ENCODE measurements at places on chromosomes 13 and 19.

- no peak for DNase-seq
These were observed 24.1 kb downstream of the KLF5 start for GRCh38 chr13:73082895-73083294.

DNA sequence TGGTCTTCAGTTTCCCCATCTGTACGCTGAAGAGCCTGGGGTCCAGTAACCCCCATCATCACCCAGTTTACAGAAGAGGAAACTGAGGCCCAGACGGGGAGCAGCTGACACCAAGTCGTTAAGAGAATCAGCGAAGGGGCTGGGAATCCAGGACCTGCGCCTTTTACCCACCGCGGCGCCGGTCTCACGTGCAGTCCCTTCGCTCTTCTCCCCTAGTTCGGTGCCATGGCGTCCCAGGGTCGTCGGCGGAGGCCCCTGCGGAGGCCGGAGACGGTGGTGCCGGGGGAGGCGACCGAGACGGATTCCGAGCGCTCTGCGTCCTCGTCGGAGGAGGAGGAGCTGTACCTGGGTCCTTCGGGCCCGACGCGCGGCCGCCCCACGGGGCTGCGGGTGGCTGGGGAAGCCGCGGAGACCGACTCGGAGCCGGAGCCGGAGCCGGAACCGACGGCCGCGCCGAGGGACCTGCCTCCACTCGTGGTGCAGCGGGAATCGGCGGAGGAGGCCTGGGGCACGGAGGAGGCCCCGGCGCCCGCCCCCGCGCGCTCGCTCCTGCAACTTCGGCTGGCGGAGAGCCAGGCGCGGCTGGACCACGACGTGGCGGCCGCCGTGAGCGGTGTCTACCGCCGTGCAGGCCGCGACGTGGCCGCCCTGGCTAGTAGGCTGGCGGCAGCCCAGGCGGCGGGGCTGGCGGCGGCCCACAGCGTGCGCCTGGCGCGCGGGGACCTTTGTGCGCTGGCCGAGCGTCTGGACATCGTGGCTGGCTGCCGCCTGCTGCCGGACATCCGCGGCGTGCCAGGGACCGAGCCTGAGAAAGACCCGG lies 698 bp downstream of the BLOC1S3 start:
- peak; percentile 40 for DNase-seq

DNA sequence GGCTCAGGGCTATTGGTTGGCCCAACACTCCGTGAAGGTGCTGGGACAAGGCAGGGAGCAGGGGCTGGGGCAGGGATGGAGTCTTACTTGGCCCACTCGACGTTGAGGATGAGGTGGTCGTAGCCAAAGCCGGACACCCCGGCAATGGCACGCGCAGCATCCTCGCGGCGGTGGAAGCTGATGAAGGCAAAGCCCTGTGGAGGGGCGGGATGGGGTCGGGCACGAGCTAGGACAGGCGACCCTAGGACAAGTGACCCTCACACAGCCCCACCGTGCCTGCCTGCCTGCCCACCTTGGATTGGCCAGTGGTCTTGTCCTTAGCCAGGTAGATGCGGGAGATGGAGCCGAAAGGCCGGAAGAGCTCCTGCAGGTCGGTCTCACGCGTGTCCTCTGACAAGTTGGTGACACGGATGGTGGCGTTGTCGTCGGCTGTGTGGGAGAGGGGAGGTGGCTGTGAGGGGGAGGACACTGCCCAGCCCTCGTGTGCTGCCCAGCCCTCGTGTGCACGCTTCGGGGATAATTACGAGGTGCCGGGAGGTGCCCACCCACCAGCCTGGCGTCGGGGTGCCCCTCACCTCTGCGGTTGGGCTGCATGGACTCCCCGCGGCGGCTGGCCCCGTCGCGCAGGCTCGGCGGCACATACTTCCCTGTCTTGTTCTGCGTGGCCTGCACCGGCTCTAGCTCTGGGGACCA lies 4.0 kb downstream of the P2RY11 start:
- no peak for DNase-seq

DNA sequence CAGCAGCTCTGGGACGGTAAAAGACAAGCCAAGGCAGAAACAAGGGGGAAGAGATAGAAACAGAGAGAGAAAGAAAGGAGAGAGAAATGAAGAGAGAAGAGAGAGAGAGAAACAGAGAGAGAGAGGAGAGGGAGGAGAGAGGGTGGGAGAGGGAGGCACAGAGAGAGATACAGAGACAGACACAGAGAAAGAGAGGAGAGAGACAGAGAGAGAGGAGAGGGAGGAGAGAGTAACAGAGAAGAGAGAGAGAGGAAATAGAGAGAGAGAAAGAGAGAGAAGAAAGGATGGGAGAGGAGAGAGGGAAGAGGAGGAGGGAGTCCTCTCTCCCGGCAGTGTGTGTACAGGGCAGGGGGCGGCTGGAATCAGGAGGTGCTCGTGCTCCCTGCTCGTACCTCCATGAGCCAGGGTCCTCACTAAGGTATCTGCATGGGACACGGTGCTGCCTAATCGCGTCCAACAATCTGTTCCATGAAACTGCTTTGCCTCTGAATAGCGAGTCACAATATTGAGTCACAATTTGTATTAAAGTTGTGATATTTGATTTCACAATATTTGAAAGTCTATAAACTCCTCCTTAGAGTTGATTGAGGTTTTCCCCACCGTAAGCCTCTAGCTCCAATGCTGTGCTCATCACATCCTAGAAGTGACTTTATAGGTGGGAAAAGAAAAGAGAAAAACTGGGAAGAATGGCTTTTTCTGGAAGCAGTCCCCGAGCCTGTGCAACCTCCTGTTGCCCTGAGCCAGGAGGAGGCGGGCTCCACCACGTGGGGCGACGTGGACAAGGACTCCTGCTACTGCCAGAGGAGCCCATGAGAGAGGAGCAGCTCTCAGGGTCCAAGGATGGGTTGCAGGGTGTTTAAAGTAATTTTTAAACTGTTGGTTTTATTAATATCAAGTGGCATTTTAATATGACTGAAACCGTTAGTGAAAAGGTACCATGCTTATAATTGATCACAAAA lies 81.7 kb upstream of the ARHGEF7 start:
- DNase-seq: no peak

DNA sequence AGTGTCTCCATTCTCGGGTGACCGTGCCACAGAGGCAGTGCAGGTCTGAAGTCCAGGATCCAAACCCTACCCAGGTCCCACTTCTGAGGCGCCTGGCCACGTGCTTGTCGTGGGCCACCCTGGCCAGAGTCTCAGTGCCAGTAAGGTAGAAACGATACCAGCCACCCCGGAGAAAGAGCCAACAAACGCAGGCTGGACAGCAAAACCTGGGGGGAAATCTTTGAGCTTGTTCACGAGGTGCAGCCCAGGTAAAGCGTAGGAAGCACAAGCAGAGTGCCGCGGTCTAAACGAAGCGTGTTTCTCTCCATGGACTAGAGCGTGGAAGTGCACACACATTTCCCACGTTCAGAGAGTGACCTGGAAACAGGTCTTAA lies 95.6 kb downstream of the ATP11A start:
- DNase-seq: no peak

GRCh38 chr13:110268061-110268460 lies 38.9 kb downstream of the COL4A1 start:
- no peak for DNase-seq

GRCh38 chr13:113741191-113741668 lies 17.8 kb upstream of the TMEM255B start:
- no peak for DNase-seq

DNA sequence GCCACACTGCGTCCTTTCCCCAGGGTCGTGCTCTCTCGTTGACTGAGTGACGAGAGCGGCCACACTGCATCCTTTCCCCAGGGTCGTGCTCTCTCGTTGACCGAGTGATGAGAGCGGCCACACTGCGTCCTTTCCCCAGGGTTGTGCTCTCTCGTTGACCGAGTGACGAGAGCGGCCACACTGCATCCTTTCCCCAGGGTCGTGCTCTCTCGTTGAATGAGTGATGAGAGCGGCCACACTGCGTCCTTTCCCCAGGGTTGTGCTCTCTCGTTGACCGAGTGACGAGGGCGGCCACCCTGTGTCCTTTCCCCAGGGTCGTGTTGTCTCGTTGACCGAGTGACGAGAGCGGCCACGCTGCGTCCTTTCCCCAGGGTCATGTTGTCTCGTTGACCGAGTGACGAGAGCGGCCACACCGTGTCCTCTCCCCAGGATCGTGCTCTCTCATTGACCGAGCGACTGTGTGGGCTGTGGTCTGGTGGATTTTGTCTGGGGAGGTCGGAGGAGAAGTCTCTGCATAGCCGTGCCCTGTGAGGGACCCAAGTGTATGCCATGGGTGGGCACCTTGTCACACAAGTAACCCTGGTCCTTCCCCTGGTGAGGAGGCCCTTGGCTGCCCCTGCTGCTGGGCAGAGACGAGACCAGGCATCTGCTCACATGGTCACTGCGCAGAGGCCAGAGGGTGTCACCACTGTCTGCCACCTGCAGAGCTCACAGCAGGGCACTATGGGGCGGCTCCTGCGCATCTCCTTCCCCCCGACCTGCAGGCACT lies 107.7 kb downstream of the KDM4B start:
- DNase-seq: no peak

DNA sequence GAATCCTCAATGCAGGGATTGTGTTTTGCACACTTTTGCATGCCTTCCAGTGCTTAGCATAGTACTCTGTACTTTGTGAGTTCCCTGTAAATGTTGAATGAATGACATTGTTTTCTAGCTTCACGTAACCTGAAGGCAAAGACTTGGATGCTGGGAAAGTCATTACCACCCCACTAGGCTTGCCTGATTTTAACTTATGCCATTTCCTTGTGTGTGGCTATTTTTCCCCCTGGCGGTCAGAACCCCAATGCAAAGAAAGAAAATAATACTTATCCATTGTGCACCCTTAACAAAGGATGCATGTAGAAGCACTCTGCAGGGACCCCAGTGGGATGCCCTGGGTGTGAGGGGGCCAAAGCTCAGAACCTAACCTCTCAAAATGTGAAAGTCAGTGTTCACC lies 1.2 kb upstream of the ENOX1 start:
- DNase-seq: no peak

- DNase-seq: peak; percentile 12
These were observed 346.5 kb downstream of the FOXO1 start for GRCh38 chr13:40319699-40320579.

DNA sequence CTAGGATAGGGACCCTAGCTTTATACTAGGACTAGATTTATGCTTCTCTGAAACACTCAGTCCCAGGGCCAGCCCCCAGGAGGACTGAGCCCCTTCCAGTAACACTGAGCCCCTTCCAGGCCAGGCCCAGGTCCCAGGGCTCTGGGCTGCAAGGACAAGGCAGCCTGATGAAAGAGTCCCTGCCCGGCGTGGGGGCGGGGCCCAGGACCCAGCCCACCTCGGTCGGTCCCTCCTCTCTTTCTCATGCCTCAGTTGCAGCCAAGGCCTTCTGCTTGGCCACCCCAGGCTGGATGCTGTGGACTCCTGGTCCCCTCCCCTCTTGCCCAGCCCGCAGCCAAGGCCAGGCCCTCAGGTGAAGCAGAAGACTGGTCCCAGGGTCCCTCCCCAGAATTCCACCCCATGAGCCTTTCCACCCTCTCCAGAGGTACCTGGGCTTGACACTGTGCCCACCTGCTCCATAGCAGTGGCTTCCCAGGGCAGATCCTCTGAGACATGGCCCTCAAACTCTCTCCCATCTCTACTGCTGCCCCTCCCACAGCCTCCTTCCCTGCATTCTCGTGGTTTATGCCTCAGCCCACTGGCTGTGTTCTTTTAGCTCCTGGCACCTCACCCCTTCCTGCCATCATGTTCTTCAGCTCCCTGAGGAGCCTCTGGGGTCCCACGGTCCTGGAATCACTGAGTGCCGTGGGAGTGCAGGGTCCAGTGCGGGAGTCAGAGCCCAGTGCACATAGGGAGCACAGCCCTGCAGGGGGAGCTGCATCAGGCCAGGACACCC lies 53.6 kb upstream of the C1QTNF9B start:
- no peak for DNase-seq

GRCh38 chr13:40770609-40770933 lies 419 bp downstream of the MRPS31 start:
- DNase-seq: no peak

DNA sequence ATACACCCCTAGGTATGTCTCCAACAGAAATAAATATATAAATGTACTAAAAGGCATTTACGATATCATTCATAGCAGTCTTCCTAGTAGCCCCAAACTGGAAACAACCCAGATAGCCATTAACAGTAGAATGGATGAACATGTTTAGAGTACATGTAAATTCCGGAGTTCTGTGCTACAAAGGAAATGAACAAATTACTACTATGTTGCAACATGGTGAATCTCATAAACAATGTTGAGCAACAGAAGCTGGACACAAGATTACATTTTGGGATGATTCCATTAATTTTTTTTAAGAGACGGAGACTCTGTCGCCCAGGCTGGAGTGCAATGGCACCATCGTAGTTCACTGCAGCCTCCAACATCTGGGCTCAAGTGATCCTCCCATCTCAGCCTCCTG lies 5.9 kb upstream of the SLC7A10 start:
- DNase-seq: no peak

DNA sequence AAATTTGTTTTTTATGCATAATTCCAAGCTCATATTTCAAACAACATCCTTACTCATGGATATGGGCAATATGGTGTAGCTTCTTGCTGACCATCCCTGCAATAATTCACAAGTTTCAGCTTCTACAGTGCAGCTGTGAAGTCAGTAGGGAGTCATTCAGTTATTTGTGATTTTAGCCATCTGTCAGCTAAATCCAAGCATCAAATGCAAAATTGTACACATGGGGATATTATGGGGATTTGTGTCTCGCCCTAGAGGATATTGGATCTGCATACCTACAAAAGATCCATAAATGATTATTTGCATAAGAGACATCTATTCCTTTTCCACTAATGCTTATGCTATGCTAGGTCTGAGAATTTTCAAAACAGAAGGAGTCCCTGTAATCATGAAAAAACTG lies 217.9 kb upstream of the SLITRK5 start:
- no peak for DNase-seq

DNA sequence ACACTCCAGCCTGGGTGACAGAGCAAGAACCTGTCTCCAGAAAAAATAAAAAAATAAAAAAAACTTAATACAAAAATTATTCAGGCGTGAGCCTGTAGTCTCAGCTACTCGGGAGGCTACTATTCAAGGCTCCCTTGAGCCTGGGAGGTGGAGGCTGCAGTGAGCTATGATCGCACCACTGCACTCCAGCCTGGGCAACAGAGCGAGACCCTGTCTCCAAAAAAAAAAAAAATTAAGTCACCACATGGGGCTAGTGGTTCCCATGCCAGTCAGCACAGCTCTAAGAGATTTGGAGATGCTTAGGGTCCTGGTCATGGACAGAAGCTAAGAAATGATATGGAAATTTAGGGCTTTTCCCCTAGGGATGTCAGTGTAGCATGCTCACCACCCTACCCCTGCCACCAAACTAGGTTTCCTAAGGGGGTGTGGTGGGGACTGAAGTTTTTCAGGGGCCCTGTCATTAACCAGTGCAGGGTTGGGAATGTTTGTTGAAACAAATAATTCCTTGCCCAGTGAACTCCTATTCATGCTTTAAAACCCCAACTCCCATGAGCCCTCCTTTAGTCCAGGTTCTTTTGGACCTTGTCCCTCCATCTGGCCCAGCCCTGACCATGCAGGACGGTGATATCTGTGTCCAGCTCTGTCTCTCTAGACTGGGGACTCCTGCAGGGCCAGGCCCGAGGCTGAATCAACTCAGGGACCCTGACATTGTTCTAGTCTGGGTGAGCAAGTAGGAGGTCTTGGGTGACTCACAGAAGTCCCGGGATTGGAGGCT lies 1.8 kb downstream of the FCHO1 start:
- DNase-seq: no peak

- no peak for DNase-seq
These were observed 180.9 kb downstream of the PCCA start for GRCh38 chr13:100269837-100270236.

GRCh38 chr19:19335408-19336158 lies 15.0 kb downstream of the MAU2 start:
- DNase-seq: no peak

GRCh38 chr19:9075064-9075949 lies 11.6 kb upstream of the OR1M1 start:
- no peak for DNase-seq

- no peak for DNase-seq
These were observed 224.7 kb downstream of the ZIC5 start for GRCh38 chr13:99746637-99747402.
